Sigmoid colon (tissue), 7 donors: ENCODE measurements at places on chromosomes 4 and X. TPM values are rescaled to one million over a fixed set of nuclear protein-coding genes. Genes with fewer than 3 reads are reported as not detected.

Gene HSFX1
- not detected for polyA plus RNA-seq

Gene MAGEB17
- 0.60 TPM for polyA plus RNA-seq

Gene MTHFD2L
- polyA plus RNA-seq, result 9.7 TPM

Gene LRP2BP
- polyA plus RNA-seq, result 0.60 TPM

Gene UCP1
- polyA plus RNA-seq, result not detected

Gene PPEF1
- not detected for polyA plus RNA-seq

Gene C1QTNF7
- 0.46 TPM for polyA plus RNA-seq

Gene KCND1
- polyA plus RNA-seq, result not detected

Gene UBQLN2
- polyA plus RNA-seq, result 12.4 TPM

Gene LIMCH1
- 3.0 TPM for polyA plus RNA-seq

DNA sequence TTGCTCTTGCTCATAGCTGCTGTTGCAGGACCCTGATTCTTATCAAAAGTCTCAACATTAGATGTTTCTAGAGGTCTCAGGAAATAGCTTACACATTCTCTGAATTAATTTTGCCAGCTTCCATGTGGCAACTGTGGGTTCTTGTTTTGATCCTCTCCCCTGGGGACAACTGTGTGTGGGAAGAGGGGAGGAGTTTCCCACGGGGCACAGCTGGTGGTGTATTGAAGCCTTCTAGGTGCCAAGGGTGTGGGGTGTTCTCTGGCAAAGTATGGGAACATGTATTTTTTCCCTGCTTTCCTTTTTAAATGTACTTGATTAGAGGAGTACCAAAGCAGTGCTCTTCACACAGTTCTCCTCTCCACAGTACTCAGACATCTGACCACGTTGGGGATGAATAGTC lies 212.7 kb downstream of the RPA4 start:
- no peaks in the 10 kb centered on the region for H3K4me1 ChIP-seq
- peaks cover 8% of the 10 kb centered on the region for H3K36me3 ChIP-seq
- no peaks in the 10 kb centered on the region for H3K27me3 ChIP-seq
- DNase-seq, result no peak
- H3K27ac ChIP-seq, result no peak overlapping the region

DNA sequence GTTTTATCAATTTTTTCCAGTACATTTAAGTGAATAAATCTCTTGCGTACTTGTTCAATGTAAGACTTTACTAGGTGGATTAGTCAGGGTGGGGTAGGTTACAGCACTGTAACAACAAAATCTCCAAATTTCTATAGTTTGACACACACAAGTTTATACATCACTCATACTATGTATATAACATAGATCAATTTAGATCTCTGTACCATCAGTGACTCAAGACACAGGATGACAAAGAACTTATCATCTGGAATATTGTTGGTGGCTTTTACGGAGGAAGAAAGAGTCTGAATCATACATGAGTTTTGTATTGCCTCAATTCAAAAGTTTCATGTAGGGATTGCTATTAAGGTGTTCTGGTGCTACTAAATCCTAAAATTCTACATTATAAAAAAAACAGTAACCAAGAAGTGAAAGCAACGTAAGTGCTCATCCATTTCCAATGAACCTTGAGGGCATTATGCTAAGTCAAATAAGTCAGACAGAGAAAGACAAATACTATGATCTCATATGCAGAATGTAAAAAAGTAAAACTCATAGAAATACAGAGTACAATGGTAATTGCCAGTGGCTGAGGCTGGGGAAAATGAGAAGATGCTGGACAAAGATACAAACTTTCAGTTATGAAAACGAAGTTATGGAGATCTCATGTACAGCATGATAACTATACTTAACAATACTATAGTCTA lies 98.0 kb upstream of the DKK2 start:
- no peak for DNase-seq
- H3K36me3 ChIP-seq, result no peaks in the 10 kb centered on the region
- no peak overlapping the region for H3K27ac ChIP-seq
- peaks cover 4% of the 10 kb centered on the region for H3K4me1 ChIP-seq
- no peaks in the 10 kb centered on the region for H3K27me3 ChIP-seq

- H3K27ac ChIP-seq, result no peak overlapping the region
- no peaks in the 10 kb centered on the region for H3K4me1 ChIP-seq
- H3K36me3 ChIP-seq, result no peaks in the 10 kb centered on the region
- no peaks in the 10 kb centered on the region for H3K27me3 ChIP-seq
- H3K4me3 ChIP-seq, result no peak overlapping the region
Observed at GRCh38 chr4:42352049-42352448, 45.2 kb upstream of the SHISA3 start.

DNA sequence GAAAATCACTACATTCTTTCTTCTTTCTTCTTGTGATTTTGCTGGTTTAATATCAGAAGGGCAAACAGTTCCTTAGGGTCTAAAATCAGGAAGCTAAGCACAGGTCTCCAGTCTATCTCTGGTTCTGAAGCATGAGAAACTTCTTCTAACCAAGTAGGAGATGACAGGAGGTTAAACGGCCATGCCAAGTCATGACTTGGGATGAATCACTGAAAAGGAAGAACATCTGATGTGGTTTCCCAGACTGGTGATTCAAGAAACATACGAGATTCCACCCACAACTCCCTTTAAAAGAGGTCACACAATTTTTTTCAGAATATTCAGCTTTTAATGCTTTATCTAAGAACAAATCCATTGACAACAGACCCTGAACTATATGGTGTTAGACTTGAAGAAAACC lies 684.0 kb upstream of the PRKX start:
- H3K27ac ChIP-seq, result no peak overlapping the region
- H3K4me3 ChIP-seq, result no peak overlapping the region
- no peak for DNase-seq
- H3K27me3 ChIP-seq, result no peaks in the 10 kb centered on the region

DNA sequence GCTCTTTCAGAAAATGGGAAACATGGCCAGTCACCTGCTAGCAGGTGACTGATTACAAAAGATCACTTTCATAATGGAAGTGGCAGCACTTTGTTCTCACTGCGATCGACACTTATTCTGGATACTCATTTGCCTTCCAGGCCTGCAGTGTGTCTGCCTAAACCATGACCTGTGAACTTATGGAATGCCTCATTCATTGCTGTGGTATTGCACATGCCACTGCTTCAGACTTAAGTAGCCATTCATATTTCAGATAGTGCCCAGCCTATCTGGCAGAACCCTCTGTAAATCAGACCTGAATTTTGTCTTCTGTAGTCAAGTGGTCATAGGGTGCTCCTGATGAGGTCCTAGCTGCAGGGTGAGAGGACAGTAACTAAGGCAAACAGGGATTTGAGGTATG lies 23.3 kb upstream of the MGST2 start:
- no peak overlapping the region for H3K27ac ChIP-seq
- H3K4me1 ChIP-seq, result no peaks in the 10 kb centered on the region
- H3K4me3 ChIP-seq, result no peak overlapping the region
- no peaks in the 10 kb centered on the region for H3K36me3 ChIP-seq
- no peaks in the 10 kb centered on the region for H3K27me3 ChIP-seq

GRCh38 chr4:137333031-137333430 lies 199.3 kb downstream of the PCDH18 start:
- no peaks in the 10 kb centered on the region for H3K36me3 ChIP-seq
- H3K4me3 ChIP-seq, result no peak overlapping the region
- H3K4me1 ChIP-seq, result no peaks in the 10 kb centered on the region
- DNase-seq, result no peak
- no peaks in the 10 kb centered on the region for H3K27me3 ChIP-seq

DNA sequence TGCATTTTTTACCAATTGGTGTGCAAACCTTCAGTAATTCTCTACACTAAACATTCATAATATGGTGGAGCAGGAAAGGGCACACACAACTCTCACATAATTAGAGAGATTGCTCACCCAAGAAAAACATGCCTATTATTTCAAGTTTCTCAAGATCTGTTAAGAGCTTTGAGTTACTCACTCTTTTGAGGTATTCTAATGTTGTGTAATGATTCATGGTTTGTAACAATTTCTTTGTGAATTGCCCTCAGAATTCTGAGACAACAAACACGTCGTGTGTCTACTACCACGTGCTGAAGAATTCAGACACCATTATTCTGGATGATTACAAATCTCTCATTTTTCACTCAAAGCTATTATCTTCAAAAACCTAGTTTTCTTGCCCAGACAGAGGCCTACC lies 82.8 kb downstream of the PDGFC start:
- H3K4me1 ChIP-seq, result no peaks in the 10 kb centered on the region
- H3K27ac ChIP-seq, result no peak overlapping the region
- H3K36me3 ChIP-seq, result no peaks in the 10 kb centered on the region

GRCh38 chrX:3286196-3286945 lies 60.1 kb downstream of the MXRA5 start:
- H3K27ac ChIP-seq, result no peak overlapping the region
- H3K27me3 ChIP-seq, result no peaks in the 10 kb centered on the region
- H3K4me3 ChIP-seq, result no peak overlapping the region
- no peaks in the 10 kb centered on the region for H3K4me1 ChIP-seq
- no peaks in the 10 kb centered on the region for H3K36me3 ChIP-seq
- DNase-seq, result no peak

GRCh38 chr4:82601242-82602015 lies 39.6 kb upstream of the TMEM150C start:
- H3K27ac ChIP-seq, result no peak overlapping the region
- DNase-seq, result no peak
- no peak overlapping the region for H3K4me3 ChIP-seq

DNA sequence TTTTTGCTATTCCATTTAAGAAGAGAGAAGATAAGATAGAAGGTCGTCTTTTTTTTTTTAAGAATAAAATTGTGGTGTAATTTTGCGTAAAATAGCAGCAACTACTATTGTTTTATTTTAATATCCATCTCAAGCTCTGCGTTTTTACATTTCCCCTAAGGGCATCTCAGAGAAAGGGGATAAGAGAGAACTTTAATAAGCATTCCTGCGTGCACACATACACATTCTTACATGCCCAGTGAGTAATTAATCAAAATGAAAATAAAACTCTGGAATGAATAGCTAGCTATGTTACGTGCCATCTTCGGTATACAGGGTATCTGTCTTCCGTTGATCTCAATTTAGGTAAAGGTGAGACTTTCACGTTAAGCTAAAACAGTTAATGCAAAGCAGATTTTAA lies 200.3 kb upstream of the TENM3 start:
- no peaks in the 10 kb centered on the region for H3K36me3 ChIP-seq
- no peak overlapping the region for H3K4me3 ChIP-seq
- H3K4me1 ChIP-seq, result no peaks in the 10 kb centered on the region
- H3K27ac ChIP-seq, result no peak overlapping the region
- DNase-seq, result no peak

DNA sequence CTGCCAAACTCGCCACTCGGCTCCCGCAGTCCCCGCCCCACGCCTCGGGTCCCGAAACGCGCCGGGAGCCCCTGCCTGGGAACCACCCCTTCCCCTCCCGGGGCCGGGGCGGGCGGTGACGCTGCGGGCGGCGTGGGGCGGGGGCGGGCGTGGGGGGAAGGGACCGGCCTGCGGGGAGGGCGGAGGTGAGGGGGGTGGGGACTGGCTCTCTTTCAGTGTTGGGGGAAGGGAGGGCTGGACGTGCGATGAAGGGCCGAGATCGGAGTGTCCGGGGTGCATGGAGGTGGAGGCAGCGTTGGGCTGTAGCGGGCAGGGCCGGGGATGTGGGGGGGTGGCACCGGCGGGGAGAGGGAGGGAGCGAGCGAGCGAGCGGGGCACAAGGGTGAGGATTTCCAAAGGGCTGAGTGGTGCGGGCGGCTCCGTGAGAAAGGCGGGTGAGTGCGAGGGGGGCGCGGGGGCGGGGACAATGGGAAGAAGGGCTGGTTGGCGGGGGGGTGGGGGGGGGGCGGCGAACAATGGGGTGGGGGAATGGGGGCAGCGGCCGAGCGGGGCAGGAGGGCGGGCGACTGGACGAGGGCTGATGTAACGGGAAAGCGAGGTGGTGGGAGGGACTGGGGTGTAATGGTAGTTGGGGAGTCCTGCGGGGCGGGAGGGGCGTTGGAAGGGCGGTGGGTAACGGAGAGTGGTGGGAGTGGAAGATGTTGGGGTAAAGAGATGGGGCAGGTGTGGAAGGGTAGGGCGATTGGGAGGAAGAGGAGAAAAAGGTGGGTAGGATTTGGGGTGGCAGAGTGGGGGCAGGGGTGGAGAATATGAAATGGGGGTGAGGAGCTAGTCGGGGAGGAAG lies 578 bp downstream of the DCUN1D4 start:
- H3K36me3 ChIP-seq, result no peaks in the 10 kb centered on the region
- peaks cover 29% of the 10 kb centered on the region for H3K4me1 ChIP-seq
- H3K4me3 ChIP-seq, result peak overlapping the region; percentile 95
- no peaks in the 10 kb centered on the region for H3K27me3 ChIP-seq
- DNase-seq, result peak; percentile 92
- peak overlapping the region; percentile 99 for H3K27ac ChIP-seq

DNA sequence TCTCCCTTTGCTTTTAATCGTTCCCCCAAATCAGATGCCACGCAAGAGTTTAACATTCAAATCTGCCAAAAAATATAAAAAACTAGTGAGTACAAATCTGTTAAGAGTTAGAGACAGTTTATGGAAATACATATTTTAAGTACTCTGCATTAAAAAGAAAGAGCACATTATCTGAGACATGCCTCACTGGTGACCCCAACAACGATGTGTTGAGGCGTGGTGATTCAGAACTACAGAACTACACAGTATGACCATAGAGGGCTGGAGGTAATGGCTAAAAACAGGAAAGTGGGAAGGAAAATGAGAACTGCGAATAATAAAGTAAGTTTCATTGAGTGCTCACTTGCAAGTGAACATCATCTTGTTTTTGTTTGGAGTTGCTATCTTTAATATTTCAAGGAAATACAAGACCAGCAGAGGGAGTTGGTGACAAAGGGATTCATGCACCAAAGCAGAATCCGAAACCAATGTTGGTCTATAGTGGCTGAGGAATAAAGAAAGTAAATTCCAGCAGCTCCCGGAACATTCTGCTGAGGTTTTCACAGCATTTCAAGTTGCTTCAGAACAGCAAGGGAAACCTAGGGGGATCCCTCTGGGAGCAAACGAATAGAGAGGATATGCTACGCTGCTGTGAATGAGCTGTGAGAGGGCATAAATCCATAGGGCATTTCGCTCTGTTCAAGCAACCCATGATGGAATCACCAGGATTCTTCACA lies 92.2 kb downstream of the DCHS2 start:
- peak overlapping the region; percentile 43 for H3K4me3 ChIP-seq
- H3K36me3 ChIP-seq, result no peaks in the 10 kb centered on the region
- no peak for DNase-seq
- H3K4me1 ChIP-seq, result no peaks in the 10 kb centered on the region

DNA sequence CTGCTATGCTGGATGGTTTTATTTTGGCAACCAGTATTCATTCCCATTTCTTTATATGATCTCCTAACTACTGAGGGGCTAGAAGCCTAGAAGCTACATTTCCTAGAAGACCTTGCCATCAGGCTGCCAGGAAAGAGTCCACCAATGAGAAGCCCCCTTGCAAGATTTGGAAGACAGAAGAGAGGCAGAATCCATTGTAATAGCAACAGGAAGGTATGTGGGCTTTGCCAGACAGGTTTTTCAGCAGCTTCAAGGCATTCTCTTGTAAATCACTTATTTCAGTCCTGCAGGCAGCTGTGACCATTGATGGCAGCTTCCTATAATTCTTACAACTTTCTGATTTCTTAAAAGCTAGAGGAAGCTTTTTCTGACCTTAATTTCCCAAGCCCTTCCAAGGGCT lies 148.3 kb upstream of the NHS start:
- H3K4me3 ChIP-seq, result no peak overlapping the region
- no peaks in the 10 kb centered on the region for H3K27me3 ChIP-seq
- H3K36me3 ChIP-seq, result no peaks in the 10 kb centered on the region

DNA sequence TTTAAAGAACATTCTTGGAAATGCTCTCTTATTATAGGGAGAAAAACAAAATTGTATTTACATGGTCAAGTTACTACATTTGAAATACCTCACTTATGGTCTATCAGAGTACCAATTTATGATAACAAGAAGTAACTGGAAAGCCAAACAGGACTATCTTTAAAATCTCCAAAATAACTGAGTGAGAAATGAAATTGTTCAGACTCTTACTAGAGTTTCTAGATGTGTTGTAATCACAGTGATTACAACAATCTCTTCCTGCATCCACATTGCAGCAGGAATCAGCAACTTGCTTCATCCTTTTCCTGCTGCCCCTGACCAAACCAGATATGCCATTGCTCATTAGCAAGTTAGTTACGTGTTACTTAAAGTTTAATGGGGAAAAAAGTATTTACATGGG lies 245.2 kb upstream of the SMIM31 start:
- no peaks in the 10 kb centered on the region for H3K4me1 ChIP-seq
- H3K27ac ChIP-seq, result no peak overlapping the region
- no peak overlapping the region for H3K4me3 ChIP-seq
